Type B pancreatic cell (in vitro differentiated cells): ENCODE measurements at places on chromosomes 2 and 18. TPM values are rescaled to one million over a fixed set of nuclear protein-coding genes. Genes with fewer than 3 reads are reported as not detected.

DNA sequence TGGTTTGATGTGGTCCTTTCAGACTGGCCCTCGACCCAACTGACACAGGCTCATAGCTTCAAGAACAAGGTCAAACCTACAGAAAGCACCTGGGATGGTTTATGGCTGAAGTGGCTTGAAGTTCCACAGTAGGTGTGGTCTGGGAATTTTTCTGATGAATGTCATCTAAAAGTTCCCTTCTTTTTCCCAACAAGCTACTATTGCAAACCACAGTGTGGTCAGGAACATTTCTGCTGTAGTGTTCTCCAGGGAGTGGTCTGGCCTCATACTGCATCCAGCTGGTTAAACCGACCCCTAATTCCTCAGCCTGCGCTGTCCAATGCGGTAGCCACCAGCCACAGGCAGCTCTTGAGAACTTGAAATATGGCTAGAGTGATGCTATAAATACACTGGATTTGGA is 92.7 kb downstream of the FAM124B start:
- no peak for DNase-seq

The TRIM43 gene
- not detected in 2 replicates for total RNA-seq

The DCC gene
- 5.4 and 11.6 TPM in 2 replicates for total RNA-seq

DNA sequence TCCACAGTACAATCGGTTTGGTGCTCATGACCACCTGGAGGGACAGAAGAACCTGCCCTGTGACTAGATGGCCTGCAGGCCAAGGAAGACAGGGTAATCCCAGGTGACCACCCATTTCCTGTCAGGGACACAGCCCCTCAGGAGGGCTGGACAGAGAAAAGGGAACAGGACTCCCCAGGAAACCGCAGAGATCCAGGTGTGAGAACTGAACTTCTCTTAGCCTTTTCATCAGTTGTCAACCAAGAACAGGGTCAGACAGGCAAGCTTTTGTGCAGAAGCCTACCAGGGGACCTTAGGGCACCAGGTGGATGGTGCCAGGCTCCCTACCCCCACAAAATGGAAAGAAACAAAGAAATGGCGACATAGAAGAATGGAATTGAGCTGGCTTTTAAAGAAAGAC is 132.3 kb downstream of the HDAC4 start:
- DNase-seq = no peak

DNA sequence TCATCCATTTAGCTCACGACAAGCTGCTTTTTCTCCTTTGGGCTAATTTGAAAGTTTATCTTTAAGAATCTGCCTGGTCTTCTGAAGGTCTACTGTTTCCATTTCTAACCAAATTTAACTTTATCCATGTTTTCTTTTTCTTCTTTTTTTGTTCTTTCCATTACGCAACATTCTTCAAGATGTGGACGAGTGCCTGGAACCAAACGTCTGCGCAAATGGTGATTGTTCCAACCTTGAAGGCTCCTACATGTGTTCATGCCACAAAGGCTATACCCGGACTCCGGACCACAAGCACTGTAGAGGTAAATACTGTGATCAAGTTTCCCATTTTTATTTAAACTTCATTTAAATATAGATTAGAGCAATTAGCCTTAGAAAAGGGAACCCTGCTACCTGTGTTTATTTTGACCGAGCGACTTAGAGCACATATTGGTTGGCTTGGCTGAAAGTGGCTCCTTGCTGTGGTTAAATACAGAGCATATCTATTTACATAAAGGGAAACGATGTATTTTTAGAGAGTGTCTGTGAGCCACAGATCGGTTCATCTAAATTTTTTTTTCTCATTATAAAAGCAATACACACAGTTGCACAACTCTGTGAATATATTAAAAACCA is 183.4 kb upstream of the RASGRP3 start:
- DNase-seq = no peak

GRCh38 chr2:235835810-235836209 is 332.4 kb downstream of the GBX2 start:
- no peak for DNase-seq

DNA sequence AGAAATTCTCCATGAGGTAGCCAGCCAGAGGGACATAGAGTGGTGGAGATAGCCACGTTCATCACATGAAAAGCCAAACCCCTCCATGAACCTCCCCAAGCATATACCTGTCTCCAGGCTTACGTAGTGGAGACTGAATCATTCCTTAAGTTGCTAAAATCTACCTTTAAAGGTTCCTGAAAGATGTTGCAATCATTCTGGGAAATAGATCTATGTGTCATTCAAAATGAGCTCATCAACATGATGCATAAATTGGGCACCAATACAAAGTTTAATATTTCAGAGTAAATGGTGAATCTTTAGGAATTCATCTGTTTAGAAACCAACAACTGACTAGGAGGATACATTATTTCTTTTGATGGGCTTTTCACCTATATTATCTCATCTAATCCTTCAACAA is 362.6 kb upstream of the ID2 start:
- DNase-seq = no peak

- DNase-seq = no peak
These were observed 447.0 kb upstream of the SMIM21 start for GRCh38 chr18:75874401-75875089.

DNA sequence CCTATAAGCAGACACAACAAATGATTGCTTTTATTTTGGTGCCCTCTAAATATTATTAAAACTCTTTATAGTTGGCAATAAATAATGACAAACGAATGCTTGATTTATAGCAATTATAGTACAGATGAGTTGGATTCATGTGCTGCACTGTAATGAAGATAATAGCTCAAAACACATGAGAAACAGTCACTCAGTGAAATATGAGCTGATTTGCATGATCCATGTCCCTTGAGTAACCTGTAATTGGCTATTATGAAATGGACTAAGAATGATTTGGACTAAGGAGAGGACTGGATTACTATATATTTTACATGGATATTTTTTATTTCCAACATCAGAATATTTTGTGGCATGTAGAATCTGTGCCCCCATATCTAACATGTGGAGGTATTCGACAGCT is 365.6 kb upstream of the UBE2E3 start:
- DNase-seq = no peak

- no peak for DNase-seq
These were observed 136.1 kb downstream of the EXOC6B start for GRCh38 chr2:72689579-72690195.

DNA sequence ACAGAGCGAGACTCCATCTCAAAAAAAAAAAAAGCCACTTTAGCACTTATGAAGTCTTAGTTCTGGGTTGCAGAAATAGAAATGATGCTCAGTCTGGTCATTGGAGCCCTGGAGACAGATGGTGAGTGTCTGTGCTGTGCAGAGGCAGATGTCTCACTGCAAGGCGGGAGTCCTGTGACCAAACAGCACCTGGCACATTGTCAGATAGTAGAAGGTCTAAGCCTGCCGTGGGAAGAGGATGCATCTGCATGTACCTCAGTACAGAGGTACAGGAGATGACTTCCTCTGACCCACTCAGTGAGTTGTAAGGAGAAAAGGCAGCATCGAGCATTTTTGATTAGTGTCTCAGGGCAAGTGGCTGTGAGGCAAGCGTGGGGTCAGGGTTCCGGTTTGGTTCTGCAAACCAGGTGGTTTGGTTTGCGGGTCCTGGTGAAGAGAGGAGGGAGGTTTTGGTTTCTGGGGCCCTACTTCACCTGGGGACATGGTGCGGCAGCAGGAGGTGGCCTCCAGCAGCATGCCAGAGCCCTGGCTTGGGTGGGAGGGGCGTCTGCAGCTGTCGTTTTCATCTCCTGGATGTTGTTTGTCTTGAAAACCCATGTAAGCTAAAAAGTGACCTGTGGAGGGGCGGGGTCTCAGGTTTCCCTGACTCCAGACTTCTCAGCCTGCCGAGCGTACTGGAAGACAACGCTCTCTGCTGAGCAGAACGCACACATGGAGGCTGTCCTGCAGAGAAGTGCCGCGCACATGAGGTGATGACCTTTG is 3.8 kb downstream of the RBFA start:
- DNase-seq = no peak

DNA sequence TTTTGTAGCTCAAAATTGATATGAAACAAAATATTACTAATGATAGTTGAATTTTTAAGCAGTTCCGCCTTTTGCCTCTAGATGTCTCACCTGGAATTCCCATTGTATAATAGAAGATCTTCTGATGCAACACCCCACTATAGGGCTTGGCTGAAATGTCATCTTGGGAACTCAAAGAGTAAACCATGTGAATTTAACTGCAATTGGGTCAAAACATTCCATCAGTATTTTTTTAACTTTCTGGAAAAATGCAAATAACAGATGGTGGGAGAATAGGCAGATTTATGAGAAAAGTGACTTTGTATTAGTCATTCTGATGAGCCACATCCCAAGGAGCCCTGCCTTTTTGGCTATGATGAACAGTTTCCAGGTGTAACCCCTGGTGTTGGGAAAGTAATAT is 489.9 kb downstream of the NYAP2 start:
- DNase-seq = no peak
